Fibroblast of skin of right quadriceps (primary cell): ENCODE measurements at places on chromosomes 13 and 19.

DNA sequence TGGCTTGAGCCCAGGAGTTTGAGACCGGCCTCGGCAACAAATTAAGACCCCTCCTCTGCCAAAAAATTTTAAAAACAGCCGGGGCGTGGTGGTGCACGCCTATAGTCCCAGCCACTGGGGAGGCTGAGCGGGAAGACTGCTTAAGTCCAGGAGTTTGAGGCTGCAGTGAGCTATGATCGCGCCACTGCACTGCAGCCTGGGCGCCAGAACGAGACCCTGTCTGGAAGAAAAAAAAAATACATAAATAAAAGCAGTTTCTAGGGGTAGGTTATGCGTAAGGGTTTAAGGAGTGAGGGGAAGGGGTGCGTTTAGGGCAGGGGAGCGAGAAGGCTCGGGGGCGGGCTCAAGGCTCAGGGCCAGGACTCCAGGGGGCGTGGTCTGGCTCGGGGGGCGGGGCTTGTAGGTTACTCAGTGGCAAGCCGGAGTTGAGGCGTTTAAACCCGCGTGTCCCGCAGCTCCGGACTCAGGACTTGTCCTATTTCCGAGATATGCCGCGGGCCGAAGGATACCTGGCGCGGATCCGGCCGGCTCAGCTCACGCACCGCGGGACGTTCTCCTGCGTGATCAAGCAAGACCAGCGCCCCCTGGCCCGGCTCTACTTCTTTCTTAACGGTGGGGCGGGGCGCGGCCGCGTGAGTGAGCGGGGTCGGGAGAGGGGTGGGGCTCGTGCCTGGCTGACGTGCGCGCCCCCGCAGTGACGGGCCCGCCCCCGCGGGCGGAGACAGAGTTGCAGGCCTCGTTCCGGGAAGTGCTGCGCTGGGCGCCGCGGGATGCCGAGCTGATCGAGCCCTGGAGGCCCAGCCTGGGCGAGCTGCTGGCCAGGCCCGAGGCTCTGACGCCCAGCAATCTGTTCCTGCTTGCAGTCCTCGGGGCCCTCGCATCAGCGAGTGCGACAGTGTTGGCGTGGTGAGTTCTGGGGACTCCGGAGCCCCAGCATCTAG lies 10.7 kb downstream of the SPACA6 start:
- DNase-seq = peak; percentile 93

- DNase-seq = no peak
These were observed 14.7 kb downstream of the ADGRE2 start for GRCh38 chr19:14763497-14764145.

DNA sequence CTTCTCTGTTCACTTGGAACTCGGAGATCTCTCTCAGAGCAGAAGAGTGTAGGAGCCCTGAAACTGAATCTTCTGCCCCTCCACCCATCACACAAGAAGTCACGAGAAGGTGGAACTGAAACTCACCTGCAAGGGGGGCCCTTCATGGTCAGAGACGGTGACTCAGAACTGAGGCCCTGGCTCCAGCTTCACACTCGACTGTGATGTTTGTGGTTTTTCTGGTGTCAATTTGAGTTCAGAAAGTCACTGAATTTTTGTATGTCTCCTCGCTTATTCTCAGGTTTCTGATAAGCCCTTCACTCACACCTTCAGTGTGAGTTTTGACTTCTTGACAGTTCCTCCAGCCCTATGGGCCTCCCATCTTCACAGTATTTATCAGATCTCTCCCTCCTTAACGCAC lies 23.1 kb downstream of the SIGLEC5 start:
- no peak for DNase-seq

DNA sequence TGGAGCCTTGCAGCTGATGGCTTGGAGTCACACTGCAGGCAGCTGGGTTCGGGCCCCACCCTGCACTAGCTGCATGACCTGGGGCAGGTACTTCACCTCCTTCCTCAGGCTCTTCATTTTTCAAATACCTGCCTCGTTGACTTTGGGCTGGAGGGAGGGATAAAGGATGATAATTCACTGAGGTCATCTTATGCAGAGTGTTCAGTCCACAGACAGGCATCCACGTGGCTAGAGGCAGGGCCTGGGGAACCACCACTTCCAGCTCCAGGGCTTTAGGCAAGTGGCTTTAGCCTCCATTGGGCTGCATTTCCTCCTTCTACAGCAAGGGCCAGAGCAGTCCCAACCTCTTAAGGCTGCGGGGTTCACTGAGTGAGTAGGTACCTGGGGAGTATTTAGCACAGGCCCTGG lies 84.8 kb downstream of the SIPA1L3 start:
- DNase-seq = no peak

- DNase-seq = no peak
These were observed 1.6 kb downstream of the ARL11 start for GRCh38 chr13:49629947-49630346.
